T-helper 9 cell (primary cell): ENCODE measurements at places on chromosomes 5 and 9.

DNA sequence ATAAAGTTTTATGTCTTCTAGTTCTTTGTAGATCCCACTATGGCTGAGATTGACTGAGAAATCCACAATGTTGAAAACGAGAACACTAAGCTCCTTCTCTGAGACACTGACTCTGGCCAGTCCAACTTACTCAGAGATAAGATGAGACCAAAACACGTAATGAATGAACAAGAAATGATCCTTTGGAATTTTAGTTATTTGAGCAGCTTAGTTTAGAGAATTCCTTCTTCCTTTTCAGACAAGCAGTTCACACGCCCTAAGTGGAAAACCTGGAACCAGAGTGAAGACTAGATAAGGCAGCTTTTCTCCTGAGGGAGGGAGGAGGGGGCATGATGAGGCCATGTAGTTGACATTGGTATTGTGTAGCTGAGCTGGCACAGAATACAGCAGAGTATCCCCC is 139.6 kb downstream of the GABRB2 start:
- DNase-seq: no peak

- DNase-seq: no peak
These were observed 3.3 kb downstream of the EBF1 start for GRCh38 chr5:159096243-159096923.

- no peak for DNase-seq
These were observed 3.3 kb downstream of the ANKS6 start for GRCh38 chr9:98793031-98793430.

DNA sequence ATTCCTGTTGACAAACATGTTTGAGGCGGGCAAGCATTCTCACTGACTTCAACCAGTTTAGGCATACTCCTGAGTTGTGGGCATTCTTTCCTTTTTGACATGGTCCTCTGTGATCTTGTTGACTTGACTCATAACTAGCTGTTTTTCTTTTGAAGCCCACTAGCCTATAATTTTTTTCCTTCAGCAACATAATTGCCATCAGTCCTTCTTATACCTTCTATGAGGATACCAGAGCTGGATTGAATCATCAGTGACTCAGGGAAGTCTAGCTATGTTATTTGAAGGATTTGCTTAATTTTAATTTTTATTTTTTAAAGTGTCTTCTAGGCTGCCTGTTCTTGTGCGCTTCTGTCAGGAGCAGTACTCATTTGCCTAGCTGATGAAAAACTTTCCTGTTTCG is 259.5 kb downstream of the NR3C1 start:
- no peak for DNase-seq

DNA sequence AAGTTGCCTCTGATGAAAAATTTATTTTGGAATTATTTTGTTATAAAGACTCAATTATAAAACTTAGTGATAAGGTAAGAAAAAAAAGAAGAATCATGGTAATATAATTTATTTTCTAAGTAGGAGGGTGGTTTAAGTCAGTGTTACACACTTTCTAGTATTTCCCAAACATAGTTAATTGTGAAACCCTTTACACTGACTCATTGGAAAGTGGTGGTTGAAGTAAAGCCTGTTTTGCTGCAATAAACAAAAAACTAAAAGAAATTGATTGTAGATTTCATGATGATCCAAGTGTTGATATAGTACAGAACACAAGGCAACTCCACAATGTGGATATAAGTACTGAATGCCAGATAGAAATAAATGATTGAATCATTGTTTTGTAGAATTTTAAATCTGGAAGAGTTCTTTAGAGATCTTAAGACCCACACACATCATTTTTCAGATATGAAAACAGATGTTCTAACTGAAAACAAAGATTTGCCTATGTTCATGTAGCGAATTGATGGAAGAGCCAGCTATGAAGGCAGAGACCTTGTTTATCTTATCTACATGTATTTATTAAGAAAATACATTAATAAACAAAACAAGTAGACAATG is 539.8 kb downstream of the PRELID2 start:
- no peak for DNase-seq

DNA sequence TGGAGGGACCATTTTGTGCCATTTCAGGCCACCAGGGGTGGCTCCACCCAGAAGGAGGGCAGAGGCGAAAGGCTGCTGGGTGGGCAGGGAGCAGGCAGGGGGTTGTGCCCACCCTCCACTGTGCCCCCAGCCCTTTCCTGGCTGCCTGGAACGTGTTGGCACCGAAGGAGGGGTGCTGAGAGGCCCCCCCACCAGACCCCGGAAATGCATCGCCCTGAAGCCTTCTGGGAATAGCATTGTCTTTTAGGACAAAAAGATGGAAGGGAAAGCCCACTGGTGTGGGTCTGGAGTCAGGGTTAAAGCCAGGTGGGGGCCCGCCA is 5.1 kb downstream of the NOXA1 start:
- no peak for DNase-seq

GRCh38 chr5:150055326-150056074 is 30.9 kb downstream of the CSF1R start:
- no peak for DNase-seq

DNA sequence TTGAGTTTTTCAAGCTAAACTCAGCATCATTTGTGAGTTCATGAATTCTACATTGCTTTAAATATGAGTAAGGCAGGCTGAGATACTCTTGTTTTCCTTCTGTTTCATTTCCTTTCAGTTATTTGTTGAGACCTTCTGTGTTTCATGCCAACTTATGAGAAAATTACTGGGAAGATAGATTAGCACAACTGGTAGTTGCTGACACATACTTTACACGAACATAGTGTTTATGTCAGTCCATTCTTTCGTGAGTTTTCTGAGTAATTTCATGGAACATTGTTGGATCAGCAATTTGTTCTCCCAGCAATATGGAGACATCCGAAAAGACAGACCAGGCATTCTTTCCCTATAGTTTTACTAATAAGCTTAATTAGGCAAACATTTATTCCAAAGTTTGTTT is 102.0 kb upstream of the SMC5 start:
- no peak for DNase-seq

- DNase-seq: no peak
These were observed 122.2 kb downstream of the LHX2 start for GRCh38 chr9:124133727-124134126.

DNA sequence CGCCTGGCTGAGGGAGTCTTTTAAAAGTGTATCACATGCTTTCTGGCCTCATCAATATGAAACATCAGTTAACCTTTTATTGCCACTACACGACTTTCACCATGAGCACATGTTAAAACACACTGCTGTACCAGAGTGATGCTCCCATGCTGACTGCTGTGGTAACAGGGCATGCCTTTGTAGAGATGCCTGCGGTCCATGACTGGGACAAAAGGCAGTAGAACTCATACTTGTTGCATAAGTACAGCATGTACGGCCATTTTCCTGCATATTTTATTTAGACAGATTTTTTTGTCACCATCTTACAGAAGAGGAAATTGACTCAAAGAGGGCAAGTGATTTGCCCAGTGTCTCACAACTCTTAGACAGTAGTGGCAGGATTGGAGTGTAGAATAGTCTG is 105.7 kb upstream of the ADAMTSL1 start:
- no peak for DNase-seq

- no peak for DNase-seq
These were observed 1402.4 kb upstream of the NUDT12 start for GRCh38 chr5:104965006-104965405.

DNA sequence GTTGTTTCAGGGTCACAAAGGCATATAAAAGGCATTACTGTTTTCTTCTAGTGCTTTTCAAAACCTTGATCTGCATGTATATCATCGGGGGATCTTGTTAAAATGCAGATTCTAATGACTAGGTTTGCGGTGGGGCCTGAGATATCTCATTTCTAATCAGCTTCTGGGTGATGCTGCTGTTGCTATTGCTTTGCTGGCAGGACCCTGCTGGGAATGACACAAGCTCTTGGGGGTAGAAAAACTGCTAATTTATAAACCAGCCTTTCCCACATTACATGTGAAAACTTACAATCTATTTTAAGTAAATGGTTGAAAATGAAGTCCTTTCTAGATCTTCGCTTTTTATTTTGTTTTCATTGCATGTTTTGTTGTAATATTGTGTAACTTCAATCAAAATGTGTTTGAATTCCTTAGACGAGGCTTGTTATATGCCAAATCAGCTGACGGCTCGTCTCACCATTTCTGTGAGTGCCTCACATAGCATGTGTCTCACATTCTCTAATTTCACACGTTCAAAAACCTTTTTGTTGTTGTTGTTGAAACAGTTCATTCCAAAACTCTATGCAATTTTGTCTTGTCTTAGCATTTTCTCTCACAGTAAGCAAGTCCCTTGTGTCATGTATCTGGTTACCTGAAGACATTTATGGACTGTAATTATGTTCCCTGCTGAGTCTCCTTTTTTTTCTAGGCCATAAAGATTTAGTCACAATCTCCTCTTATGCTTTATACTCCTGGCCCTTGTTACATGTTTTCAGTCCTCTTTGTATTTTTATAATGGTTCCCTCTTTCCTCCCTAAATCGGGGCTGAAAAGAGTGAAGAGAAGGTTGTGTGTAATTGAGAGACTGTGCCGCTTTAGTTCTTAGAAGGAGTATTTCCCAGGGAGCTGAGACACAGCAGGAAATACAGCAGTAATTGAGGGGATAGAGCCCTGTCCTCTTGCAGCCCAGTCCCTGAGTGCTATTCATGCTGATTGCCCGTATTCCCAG is 521.0 kb upstream of the SEMA6A start:
- DNase-seq: no peak

DNA sequence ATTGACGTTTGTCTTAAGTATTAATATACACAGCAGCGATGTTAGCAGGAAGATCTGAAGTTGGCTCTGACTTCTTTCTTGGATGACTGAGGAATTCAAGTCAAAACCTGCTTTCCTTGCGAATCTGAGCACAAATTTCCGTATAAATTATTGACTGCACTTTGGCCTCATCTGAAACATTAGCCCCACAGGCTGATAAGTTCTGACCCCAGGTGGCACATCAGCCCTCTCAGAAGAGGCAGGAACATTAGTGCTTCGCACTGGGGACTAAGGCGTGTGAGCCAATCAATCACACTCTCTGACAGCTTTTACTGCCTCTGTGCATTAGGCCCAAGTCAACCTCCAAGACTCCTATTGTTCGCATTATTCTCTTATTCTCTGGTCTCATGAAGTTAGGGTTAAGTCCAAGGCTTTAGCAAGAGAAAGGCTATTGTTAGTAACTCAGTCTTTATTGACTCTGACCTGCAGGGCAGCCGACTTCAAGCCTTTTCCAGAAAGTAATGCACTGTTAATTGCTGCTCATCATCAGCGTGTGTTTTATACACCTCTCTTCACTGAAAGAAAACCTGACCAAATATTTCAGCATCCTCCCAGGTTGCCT is 84.2 kb downstream of the ZNF608 start:
- no peak for DNase-seq

GRCh38 chr5:57476601-57477056 is 6.0 kb downstream of the ACTBL2 start:
- no peak for DNase-seq

- DNase-seq: no peak
These were observed 251.3 kb downstream of the GAS1 start for GRCh38 chr9:86695910-86696424.

DNA sequence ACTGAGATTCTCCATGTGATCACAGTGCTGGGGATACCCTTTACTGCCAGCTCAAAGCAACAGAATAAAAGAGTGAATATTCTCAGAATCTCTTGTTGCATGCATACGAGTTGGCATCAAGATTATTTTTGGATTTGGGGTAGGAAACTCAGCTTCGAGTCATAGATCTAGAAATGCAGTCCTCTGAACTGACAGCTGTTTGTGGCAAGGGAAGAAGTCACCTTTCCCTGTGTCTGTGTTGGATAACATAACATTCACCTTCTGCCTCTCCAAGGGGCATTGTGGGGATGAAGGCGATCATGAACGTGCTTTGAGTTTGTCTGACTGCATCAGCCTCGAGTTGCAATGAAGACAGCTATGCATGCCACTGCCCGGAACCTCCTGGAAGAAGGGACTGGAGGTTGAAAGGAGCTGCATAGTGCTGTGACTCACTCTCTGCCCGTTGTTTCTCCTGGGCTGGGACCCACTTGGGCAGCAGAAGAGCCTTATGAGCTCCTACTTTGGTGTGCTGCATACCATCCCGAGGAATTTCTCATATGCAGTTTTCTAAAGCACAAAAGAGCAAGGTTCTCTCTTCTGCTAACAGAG is 231.7 kb downstream of the ARHGAP26 start:
- DNase-seq: peak; percentile 4

GRCh38 chr5:82879089-82879488 is 198.1 kb downstream of the TMEM167A start:
- DNase-seq: no peak

- DNase-seq: no peak
These were observed 800.7 kb upstream of the CTNND2 start for GRCh38 chr5:12704955-12705354.

DNA sequence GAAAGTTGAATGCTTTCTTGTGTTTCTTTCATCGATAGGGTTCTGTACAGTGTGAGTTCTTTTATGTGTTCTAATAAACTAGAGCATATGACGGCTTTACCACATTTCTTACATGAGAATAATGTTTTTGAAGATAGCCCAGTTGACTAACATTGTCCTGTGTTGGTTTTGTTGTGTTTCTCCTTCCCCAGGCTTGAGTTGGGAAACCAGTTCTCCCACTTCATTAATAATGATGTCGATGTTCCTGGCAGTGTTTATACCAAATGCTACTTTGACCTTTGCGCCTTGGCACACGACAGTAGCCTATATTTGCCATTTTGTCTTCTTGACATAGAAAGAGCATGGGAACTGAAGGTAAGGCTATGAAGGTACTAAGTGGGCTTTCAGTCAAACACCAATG is 14.4 kb upstream of the ZNF782 start:
- DNase-seq: no peak

DNA sequence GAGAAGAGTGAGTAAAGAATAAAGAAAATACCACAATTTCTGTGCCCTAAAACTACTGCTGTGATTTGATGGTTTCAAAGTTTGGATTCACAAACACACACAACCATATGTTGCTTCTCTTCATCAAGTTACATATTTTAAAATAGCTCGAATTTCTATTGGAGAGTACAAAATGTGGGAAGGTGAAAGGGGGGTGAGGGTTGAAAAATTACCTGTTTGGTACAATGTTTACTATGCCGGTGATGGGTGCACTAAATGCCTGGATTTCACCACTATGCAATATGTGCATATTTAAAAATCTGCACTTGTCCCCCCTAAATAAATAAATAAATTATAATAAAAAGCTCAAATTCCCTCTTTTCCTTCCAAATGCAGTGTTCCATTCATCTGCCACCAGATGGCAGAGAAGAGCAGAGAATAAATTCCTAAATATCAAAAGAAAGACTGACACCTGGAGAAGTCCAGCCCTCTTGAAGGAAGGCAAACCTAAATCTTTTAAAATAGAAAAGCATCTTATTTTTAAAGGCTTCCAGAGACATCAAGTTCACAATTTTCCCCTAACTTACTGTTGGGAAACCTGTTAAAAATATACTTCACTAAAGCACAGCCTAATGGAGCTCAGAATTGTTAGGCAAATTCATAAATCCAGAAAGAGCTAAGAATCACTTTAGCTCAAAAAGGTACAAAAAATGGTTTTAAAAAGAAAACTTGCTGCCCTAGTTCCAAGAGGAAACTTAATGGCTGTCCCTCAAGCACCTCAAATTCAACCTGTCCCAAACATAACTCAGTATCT is 24.8 kb upstream of the HNRNPA0 start:
- no peak for DNase-seq

GRCh38 chr5:82466986-82467561 is 188.9 kb upstream of the RPS23 start:
- no peak for DNase-seq
